Hepatic stellate cell (primary cell): ENCODE measurements at places on chromosomes 16 and 17.

DNA sequence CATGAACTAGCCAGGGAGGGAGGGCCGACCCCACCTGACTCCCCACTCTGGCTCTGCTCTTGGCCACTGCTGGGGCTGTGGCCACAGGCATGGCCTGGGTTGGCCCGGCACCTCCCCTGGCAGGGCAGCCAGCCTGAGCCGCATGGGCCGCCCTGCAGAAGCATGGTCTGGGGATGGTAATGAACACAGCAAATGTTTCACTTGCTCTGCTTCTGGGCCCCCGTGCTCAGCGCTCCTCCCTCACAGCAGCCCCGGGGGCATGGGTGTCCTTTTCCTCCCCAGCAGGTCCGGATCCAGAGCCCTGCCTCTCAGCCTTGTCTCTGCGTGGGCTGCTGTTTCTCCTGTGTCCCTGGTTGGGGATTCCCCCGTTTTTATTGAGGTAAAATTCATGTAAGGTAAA is 30.9 kb upstream of the KCNJ12 start:
- DNase-seq: no peak

DNA sequence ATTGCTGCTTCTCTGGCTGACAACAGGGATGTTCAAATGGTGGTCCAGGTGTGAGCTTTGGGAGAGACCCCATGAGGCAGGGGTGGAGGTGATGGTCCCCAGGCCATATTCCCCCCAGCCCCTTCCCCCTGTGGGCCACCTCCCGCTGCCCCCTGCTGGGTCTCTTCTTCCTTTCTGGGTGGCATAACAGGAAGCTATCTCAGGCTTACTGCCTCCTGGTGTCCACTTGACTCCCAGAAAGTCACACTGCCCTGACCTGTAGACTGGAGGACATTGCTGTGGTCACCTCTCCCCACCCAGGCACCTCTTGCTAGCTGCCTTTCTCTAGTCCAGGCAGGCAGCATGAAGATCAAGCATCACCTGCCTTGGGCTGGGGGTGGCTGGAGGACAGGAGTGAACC is 46.4 kb upstream of the PLCG2 start:
- no peak for DNase-seq

DNA sequence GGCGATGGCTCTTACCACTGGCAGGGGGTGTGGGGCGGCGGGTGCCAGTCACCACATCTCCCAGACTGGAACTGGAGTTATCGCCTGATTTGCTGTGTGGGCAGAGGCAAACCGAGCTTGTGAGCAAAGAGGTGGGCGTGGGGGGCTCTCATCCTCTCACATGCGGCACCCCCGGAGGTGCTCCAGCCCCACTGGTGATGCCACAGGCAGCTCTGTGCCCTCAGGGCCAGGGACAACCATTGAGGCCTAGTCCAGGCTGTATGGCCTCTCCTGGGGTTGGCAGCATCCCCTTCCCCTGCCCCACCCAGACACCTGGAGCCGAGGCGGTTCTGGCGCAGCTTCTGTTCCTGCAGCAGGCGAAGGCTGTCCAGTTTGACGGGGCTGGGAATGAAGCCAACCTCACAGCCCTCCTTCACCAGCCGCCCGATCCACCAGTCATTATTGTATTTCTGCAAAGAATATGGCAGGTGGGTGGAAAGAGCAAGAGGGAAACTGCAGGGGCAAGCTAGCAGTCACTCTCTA is 10.9 kb downstream of the CACNB1 start:
- no peak for DNase-seq

- no peak for DNase-seq
These were observed 78.8 kb downstream of the WWP2 start for GRCh38 chr16:69840975-69841374.

DNA sequence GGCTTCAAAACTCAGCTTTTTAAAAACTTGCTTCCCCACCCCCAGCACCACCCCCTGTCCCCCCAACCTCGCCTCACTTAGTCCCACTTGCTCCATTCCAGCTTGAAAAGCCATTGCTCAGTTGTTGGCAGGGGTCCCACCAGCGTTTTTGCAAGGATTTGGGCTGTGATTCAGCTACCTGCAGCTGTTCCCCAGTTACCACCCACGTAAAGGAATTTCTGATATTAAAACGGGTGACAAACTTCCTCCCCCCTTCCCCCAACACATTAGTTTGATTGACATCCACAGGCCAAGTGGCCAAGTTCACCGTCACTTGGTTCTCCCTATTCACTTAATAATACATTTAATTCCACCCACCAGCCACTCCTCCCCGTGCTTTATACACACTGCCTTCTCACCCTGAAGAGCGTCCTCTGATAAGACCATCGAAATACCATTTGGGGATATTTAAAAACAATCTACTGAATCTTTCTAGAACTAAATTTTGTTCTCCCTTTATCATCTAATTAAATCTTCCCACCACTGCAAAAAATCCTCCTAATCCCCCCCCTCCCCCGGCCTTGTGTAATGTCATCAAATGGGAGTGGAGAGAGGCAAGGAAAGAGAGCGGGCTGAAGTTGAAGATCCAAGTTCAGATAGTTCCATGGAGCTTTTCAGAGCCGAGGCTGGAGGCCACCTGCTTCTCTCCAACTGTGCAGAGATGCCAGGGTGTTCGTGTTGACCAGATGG is 55.1 kb downstream of the SOX9 start:
- DNase-seq: no peak
